ENCODE measurements at places on chromosomes 7 and 10. TPM values are rescaled to one million over a fixed set of nuclear protein-coding genes. Genes with fewer than 3 reads are reported as not detected.

RNF133 gene
- not detected for polyA plus RNA-seq

GRCh38 chr7:19410691-19411090 lies 265.5 kb upstream of the FERD3L start:
- DNase-seq: no peak

DNA sequence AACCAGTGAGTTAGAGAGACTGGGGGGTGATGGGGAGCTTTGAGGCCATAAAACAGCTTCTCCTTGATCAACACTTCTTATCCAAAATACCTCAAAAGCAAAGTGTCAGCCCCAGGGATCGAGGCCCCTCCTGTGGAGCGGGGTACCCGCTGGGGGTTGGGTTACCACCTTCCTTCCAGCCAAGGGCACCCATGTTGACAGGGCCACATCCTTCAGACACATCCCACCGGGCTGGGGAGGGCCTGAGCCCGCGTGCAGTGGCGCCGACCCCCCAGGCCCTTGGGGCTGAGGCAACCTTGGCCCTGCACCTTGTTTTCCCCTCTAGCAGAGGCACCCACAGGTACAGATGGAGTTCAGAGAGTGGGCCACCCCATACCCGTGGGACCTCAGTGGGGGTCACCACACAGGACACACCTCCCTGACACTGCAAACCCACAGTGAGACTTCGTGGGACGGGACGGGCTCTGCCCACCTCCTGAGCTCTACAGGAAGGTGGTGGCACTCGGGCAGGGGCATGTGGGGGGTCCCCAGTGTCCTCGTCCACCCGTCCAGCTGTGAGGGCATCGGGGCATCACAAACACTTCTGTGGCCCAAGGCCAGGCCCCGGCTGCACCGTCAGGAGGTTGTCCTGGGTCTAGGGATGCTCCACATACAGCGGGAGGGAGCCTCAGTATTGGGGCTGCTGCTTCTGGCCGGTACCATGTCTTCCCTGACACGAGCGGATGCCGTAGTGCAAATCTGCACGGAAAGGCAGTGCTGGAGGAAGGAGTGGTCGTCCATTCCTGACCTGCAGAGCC lies 10.7 kb downstream of the DPYSL4 start:
- DNase-seq: no peak

- DNase-seq: no peak
Observed at GRCh38 chr10:31374146-31374696, 55.2 kb downstream of the ZEB1 start.

DNA sequence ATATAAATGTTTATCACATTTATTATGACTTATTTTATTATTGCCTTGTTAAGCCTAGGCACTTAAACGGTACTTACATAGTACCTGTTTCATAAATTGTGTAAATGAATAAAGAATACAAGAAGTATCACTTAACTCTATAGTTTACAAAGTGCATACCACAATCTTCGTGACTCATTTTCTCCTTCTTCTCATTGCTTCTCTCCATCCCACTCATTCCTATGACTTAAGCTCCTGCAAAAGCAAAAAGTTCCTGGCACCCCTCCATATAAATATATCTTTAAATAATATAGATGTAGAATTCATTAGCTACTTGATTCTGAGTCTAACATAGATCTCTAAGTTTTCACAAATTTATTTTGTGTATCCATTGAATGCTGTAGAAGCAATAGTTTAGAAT lies 1382.0 kb upstream of the CELF2 start:
- no peak for DNase-seq

- no peak for DNase-seq
Observed at GRCh38 chr10:8453587-8453986, 399.1 kb downstream of the GATA3 start.

GRCh38 chr10:62047228-62047892 lies 145.9 kb downstream of the ARID5B start:
- DNase-seq: no peak

DNA sequence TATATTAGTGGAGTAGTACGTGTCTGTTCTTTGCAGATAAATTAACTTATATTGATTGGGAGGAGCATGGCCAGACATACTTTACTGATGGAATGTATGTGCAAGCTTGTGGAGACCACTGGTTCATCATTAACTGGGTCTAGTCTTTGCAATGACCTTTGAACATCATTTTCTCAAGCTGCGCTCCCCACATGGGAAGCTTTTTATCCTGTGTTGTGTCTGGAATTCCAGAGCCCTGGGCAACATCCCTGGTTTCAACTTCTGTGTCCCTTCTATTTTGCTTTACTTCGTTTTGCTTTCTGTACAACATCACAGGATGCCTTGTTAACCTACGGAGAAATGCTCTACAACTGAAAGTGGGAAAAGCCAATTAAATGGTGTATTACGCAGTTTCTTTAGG lies 38.3 kb downstream of the MACROH2A2 start:
- DNase-seq: no peak

Measured in left renal cortex interstitium (tissue), 4 donors.